ENCODE measurements at places on chromosomes 1 and 21.

DNA sequence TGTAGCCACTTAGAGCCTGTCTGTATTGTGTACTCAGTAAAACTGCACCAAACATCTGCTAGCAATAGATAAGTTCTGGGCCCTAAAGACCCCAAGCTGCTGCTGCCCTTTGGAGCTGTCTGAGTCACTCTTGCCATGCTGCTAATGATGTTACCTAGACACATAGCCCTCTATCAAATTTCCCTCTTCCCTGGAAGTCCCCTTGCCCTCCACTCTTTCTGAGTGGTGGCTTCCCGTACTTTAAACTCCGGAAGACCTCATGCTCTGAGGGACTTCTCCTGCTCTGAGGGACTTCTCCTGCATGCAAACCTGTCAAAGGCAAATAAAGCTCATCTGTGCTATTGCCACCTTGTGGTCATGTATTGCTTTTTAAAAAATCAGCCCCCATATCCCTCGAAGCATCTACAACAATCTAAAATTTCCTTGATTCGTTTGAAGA is 34.0 kb downstream of the FH start:
- DNase-seq, result no peak

GRCh38 chr1:243732637-243733036 is 117.4 kb downstream of the AKT3 start:
- no peak for DNase-seq

GRCh38 chr1:157773493-157774350 is 3.2 kb downstream of the FCRL2 start:
- DNase-seq, result no peak

GRCh38 chr1:99975529-99975928 is 5.7 kb downstream of the SLC35A3 start:
- DNase-seq, result no peak

DNA sequence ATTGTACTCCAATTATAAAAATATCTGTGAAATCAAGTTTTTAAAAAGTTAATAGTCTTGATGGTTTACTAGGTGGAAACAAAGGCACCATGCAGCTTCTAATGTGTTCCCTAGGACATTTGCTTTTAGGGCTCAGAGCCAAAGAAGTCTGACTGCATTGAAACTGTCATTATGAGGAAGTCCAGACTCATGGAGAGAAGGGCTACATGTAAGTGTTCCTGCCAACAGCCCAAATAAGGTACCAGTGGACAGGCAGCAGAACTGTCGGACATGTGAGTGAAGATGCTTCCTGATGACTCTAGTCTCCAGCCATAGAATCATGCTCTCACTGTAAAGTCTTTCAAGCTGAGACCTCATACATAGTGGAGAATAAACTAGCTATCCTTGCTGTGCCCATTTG is 287.6 kb downstream of the AKT3 start:
- DNase-seq, result no peak

- no peak for DNase-seq
Observed at GRCh38 chr1:23337869-23338268, 6.2 kb downstream of the HNRNPR start.

- no peak for DNase-seq
Observed at GRCh38 chr1:116463730-116464129, 90.7 kb downstream of the ATP1A1 start.

- DNase-seq, result no peak
Observed at GRCh38 chr21:38134084-38134873, 122.5 kb upstream of the KCNJ15 start.

DNA sequence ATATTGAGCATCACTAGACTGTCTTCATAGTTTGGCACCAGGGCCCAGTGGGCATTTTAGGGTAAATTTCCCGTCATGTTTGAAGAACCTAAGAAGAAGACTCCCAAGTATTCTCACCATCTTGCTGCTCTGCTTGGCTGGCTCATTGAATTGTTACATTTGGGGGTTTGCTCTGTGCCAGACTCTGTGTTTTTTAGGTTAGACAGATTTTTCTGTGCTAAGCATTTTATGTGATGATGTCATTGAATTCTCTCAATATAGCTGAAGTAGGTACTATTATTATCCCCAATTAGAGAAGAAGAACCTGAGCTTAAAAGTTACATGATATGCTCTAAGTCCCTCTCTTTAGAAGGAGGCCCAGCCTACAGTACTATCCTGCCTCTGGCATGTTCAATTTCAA is 28.0 kb upstream of the DNASE2B start:
- no peak for DNase-seq

GRCh38 chr21:37944496-37944895 is 28.2 kb upstream of the KCNJ6 start:
- no peak for DNase-seq

DNA sequence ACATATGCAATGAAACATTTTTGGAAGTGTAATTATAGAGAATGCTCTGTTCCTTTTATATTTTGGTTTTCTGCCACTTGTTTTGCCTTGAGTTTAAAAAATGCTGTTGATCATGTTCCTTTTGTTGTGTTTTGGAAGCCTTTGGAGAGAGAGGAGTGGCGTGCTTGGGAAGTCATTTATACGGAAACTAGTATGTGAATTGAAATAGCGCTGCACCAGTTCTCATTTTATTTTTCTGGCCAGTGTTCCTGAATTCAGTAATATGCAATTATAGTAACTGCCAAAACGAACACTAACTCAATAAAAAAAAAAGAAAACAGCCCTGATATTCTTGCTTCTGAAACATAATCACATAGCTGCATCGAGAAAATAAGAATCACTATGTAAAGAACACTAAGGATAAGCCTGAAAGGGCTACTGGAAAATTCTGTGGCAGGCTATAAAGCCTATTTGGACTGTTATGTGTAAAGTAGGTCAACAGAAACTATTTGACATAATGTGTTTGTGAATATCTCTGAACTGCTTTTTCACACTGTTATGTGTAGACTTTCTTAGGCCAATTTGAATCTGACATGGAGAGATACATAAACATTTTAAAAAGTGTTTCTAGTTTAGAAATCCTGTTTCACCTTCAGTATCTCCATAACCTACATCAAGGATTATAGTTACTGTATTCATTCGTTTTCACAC is 742.0 kb downstream of the KCNT2 start:
- no peak for DNase-seq
